Activated B cell treated with CpG ODN at 0.5 μM for 24 hours (primary cell): ENCODE measurements at places on chromosomes 5 and 9.

GRCh38 chr5:169024421-169024820, 276.5 kb downstream of the SLIT3 start:
- no peak for DNase-seq

DNA sequence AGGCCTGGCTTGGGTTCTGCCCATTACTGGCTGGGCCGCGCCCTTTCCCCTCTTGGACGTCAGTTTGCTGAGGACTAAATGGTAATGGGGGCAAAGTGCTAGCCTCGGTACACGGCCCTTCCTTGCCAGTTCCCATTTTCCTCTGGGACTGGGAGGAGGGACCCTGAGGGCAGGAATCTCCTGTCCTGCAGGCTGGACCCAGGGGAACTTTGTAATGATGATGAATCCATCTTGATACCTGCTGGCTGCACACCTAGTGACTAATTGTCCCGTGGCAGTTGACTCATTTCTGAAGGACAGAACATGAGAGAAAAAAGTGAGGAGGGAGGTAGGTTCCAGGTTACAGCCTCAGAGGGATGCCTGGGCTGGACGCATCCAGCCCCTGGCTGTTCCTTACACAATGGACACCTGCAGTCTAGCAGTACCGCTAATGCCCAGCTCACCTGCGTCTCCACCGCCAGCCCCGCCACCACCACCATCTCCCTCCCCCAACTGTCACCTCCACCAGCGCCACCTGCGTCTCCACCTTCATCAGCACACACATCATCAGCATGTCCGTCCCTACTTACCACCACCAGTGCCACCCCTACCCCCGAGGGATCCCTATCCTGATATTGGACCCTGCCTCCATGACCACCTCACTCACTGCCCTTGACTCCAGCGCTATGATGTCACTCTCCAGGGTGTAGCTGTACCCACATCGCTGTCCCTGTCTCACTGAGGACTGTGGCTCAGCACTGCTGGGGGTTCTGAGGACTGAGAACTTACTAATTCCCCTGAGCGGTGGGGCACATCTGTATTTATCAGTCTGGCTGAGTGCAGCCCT, 4.3 kb downstream of the CDHR2 start:
- DNase-seq = no peak

- no peak for DNase-seq
These were observed 101.7 kb downstream of the CDH18 start for GRCh38 chr5:19886123-19886917.

DNA sequence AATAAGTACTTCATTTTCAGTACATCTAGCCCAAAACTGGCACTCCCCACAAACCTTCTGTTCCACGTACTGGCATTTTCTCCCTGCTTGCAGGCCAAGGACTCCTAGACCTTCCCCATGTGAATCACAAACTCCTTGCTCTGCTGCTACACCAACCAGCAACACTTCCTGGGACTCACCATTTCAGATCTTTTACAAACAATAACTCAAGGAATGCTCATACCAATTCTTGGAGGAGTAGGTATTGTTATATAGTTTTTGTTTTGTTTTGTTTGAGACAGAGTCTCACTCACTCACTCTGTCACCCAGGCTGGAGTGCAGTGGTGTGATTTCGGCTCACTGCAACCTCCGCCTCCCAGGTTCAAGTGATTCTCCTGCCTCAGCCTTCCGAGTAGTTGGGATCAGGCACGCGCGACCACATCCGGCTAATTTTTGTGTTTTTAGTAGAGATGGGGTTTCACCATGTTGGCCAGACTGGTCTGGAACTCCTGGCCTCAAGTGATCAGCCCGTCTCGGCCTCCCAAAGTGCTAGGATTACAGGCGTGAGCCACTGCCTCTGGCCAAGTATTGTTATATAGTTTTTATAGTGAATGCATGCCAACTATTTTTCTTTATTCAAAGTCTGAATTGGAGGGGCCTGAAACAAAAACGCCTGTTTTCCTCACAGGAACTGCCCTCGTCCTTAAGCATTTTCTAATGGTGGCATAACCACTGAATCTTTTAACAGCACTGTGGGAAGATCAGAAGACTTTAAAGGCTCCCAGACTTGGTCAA, 210.8 kb downstream of the TSSK1B start:
- no peak for DNase-seq

- no peak for DNase-seq
These were observed 127.8 kb upstream of the NR4A3 start for GRCh38 chr9:99693888-99694287.
